ENCODE measurements at places on chromosomes 1 and 21. TPM values are rescaled to one million over a fixed set of nuclear protein-coding genes. Genes with fewer than 3 reads are reported as not detected.

SDHC gene
- 172 TPM for total RNA-seq

E2F2 gene
- 98.9 TPM for total RNA-seq

DNA sequence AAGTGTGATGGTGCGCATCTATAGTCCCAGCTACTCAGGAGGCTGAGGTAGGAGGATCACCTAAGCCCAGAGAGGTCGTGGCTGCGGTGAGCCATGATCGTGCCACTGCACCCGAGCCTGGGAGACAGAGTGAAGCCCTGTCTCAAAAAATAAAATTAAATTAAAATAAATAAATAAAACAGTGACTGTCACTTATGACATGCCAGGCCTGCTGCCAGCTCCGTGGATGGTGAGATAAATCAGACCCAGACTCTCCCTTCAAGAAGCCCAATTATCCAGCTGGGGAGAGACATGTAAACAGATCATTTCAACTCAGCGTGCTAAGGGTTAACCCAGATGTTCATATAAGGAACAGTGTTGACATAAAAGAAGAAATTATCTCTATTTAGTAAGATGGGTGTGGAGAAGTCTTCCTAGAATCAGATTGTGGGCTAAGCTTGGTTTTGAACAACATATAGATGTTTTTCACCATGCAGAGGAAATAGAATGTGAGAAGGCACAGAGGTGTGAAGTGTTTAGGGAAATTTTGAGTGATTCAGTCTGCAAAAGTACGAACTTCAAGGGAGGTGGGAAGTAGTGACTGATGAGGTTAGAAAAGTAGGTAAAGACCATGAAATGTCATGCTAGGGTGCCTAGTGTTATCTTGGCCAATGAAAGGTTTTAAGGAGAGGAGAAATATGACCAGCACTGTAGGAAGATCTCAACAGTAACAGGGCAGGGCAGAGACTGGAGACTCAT lies 18.3 kb downstream of the YARS1 start:
- no peak for DNase-seq

- DNase-seq = no peak
These were observed 97.0 kb upstream of the C1orf174 start for GRCh38 chr1:3996846-3997705.

GRCh38 chr21:32717851-32718316 lies 9.9 kb downstream of the SYNJ1 start:
- no peak for DNase-seq

Measured in activated CD4-positive, alpha-beta memory T cell treated with anti-CD3 and anti-CD28 coated beads, Interleukin-2, amount 10 ng/mL, durations not matched to agents 7 days and 5 days (primary cell).